ENCODE measurements at places on chromosomes 7 and 10.

DNA sequence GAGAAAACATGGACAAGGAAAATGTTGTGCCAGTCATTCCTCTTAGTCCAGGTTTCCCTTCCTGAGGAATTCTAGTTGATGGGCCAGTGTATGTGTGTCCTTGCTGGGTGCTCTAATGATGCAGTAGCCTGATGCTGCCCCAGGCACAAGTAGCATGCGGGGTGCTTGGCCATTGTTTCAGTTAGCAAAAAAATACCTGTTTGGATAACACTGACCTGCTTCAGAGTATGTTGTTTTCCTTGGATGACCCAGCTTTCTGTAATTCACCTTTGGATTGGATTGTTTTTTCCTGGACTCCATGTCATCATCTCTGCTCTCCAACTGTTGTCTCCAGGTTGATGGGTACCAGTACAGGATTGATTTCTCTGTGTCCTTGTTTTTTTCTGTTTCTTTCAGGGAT is 169.2 kb downstream of the SND1 start:
- DNase-seq = no peak

DNA sequence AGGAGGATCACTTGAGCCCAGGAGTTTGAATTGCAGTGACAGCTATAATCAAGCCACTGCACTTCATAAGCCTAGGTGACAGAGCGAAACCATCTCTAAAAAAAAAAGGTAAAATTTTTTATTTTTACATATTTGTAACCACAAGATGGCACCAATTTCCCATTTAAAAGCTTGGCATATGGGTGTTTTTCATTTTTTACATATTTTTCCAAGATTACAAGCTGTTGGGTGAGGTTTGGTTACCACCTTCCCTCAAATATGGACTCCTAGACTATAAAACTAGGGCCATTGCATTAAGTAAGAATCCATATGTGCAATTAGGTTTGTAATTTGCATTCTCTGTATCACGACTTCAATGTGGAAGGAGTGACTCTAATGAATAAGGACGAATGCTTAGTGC is 129.3 kb upstream of the ACBD5 start:
- no peak for DNase-seq

DNA sequence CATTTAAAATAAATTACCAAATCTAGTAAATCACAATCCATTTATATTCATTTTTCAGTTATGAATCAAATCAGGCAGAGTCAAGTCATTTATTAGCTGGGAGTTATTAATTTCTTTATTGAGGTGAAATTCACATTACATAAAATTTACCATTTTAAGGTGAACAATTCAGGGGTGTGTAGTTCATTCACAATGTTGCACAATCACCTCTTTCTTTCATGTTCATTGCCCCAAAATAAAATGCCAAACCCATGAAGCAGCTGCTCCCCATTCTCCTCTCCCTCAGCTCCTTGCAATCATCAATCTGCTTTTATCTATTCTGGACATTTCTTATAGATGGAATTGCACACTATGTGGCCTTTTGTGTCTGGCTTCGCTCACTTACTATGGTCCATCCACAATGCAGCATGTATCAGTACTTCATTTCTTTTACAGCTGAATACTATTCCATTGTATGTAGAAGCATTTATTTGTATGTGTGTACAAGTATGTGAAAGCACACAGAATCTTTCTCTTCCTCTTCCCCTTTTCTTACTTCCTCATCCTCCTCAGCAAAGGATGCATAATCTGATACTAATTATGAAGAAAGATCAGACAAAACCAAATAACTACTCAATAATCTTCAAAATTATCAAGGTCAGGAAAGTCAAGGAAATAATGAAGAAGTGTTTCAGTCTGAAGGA is 60.6 kb downstream of the LMBR1 start:
- no peak for DNase-seq

DNA sequence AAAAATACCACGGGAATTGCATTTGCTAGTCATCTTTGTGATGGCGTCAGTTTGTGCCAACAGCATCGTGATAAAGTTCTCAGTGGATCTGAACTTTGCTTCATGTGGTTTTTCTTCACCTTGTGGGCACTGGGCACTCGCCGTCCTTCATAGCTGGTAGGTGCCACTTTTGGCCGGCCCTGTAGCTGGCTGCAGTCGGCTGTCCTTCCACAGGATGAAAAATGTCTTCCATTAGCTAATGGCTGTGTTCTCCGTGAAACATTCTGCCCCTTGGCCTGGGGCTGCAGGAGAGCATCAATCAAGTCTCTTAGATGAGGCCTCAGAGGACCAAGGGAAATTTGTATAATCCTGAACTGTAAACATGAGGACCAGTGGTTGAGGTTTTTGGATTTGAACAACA is 145.3 kb downstream of the DYNC1I1 start:
- DNase-seq = no peak

GRCh38 chr7:27118580-27118979 is 12.0 kb downstream of the HOXA4 start:
- DNase-seq = no peak
